Stimulated activated CD4-positive, alpha-beta T cell treated with anti-CD3 and anti-CD28 coated beads, Interleukin-2, amount 100 ng/mL, for 24 hours (primary cell): ENCODE measurements at places on chromosomes 1 and 21.

DNA sequence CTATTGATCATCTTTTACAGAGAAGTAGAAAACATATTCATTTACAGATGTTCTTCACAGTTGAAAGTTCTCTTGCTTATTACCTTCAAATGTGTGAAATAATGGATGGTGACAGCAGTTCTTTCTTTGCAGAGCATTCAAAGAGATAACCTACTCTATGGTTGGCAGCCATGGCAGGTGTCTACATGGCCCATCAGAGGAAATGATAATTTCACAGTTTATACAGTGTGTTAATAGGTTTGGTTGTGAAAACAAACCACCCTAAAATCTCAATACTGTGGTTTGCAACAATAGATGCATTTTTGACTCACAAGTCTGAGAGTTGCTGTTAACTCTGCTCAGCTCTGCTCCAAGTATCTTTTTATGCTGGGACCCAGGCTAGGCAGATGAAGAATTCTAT lies 241.2 kb upstream of the SAMSN1 start:
- no peak for DNase-seq

- no peak for DNase-seq
Observed at GRCh38 chr1:162391790-162392563, 10.4 kb downstream of the C1orf226 start.

DNA sequence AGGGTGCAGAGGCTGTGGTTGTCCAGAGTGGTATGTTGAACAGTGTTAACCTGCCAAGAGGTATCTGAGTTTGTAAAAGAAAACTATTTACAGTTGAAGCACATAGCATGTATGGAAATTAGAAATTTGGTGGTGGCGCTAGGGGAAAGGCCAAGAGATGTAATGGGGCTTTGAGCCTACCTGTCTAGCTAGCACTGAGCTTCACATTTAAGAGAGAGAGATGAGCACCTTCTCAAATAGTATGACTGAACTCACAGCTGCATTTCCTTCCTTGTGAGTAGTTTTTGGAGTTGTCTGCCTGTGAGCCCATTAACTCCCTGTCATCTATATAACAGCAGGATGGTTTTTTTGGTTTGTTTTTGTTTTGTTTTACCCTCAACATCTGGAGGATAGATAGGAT lies 4.0 kb downstream of the CLIC4 start:
- DNase-seq: no peak

- DNase-seq: no peak
Observed at GRCh38 chr1:56387071-56387740, 192.2 kb downstream of the PLPP3 start.

DNA sequence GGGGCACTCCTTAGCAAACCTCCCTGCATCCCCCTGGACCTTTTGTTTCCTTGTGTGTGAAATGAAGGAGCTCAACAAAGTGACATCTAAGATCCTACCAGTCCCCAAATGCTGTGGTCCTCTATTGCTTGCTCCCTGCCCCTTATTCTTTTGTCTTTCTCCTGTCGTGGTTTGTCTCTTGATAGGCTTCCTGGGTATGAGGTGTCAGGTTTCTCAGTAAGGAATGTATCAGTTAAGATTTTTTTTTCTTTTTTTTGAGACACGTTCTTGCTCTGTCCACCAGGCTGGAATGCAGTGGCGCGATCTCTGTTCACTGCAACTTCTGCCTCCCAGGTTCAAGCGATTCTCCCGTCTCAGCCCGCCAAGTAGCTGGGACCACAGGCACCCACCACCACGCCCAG lies 16.8 kb downstream of the CNIH3 start:
- no peak for DNase-seq

DNA sequence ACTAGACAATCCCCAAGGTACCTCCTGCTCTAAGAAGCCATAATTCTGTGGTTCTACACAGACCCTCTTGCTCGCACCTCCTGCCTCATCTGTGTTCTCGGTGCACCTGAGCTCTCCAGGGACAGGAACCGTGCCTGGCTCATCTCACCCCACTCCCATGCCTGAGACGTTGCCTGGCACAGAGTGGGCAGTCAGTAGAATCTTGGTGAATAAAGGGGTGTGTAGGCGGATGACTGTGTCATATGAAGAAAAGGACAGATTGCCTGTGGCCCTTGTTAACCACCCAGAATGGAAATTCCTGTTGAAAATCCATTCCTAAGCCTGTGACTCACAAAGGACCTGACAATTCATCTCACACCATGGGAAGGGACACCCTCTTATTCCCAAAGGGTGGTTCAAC lies 92.9 kb downstream of the KCNN3 start:
- DNase-seq: no peak

DNA sequence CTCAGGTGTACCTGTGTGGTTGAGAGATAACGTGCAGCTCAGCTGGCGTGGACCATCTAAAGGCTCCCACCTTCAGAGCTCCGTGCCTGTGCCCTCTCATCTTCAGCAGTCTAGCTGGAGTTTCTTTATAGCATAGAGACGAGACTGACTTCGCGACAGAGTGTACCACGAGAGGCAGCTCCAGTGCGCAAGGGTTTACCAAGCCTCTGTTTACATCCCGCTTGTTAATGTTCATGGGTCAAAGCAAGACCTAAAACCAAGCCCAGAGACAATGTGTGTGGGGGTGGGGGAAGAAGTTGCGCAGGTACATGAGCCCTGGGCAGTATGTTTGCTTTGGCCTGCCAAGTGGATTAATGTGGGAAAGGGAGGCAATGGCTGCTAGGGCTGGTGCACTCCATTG lies 15.6 kb downstream of the RHOU start:
- DNase-seq: no peak
